Epithelial cell of esophagus (primary cell): ENCODE measurements at places on chromosomes 5 and 9.

GRCh38 chr5:1177826-1178528 is 23.4 kb upstream of the SLC6A19 start:
- DNase-seq: no peak

DNA sequence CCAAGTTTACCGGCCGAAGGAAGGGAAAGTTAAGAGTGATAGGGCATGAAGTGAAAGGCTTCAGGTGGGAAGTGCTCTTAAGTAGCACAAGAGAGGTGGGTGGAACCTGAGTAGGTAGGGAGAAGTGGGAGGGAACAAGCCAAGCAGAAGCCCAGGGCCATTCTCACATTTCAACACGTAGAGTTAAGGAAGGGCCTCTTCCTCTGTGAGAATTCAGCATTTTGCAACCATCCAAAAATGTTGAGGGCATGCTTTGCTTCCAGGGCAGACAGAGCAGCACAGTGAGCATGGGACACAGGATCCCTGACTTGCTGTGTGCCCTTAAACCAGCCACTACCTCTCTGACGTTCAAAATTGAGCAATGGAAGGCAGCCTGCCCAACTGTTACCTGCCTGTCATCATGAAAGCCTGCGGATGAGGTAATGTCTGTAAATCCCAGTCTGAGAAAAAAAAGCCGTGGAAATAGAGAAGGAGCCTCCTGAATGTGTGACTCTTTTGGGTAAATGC is 3.3 kb downstream of the CYFIP2 start:
- peak; percentile 93 for DNase-seq

- peak; percentile 38 for DNase-seq
These were observed 70.6 kb downstream of the ACTBL2 start for GRCh38 chr5:57411982-57412381.

GRCh38 chr5:39587675-39588074 is 162.9 kb upstream of the DAB2 start:
- DNase-seq: no peak

DNA sequence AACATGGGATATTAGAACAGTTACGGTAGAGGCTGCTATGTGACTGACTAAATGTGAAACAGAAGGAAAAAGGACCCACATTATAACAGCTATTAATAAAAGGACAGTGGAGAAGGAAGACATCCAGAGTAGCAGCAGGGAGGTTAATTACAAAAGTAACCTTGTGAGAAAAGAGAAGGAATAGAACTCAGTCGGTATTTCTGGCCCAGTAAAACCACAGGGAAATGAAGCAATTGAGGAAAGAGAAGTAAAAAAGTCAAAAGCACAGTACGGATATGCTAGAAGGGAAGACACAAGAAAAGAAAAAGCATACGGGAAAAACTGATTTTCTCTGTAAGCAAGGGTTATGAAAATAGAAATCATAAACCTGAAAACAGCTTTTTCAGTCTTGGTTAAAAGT is 164.7 kb downstream of the RFX3 start:
- DNase-seq: no peak

GRCh38 chr9:104896131-104896530 is 31.8 kb downstream of the ABCA1 start:
- DNase-seq: no peak

DNA sequence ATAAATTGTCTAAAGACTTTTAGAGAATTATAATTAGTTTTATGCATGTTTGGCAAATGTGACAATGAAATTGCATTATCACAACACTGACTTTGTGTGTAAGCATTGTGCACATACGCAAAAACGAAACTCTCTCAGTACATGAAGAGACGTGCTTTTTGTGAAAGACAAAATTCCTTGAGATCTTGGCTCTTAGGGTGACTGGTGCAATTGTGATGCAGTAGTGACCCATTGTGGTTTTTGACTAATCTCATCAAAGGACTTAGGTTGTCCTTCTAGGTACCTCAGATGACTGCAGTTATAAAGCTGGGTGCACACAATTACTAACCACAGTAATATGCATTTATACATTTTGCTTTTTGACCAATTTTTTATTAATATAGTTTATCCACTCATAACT is 25.3 kb upstream of the TYRP1 start:
- DNase-seq: peak; percentile 27

DNA sequence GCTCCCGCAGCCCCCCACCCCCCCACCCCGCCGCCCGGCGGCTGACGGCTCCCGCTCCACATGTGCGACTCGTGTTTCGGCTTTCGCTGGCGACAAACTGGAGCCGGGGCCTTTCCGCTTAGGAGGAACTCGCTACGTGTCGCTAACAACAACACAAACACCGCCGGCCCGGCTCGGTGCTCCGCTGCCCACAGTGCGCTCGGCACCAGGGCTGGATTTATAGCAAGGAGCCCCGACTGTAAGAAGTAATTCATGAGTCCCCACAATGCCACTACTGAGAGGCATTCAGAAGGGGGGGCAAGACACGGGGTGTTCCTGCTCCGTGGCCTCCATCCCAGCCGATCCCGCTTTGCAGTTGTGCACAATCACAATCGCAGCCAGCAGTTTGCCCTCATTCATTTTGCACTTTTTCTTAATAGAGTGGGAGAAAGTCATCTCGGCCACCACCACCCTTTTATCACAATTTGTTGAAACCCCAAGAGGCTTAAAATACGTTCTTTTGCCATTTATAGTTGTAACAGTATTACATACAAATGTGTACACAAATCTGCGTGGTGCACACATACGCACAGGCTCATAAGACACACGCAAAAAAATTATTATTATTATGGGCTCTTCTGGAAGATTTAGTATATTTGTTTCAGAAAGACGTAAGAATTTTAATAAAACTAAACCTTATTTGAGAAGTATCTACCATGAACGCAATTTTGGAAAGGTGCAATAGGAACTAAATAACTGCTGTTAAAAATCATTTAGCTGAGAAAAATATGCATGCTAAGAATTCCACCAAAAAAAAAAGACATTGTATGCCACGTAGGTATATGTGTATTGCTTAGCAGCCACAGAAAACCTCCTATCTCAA is 48.1 kb downstream of the EBF1 start:
- peak; percentile 6 for DNase-seq

GRCh38 chr5:13700626-13701025 is 243.9 kb downstream of the DNAH5 start:
- no peak for DNase-seq

GRCh38 chr5:115542651-115543364 is 1.8 kb downstream of the FEM1C start:
- peak; percentile 65 for DNase-seq

DNA sequence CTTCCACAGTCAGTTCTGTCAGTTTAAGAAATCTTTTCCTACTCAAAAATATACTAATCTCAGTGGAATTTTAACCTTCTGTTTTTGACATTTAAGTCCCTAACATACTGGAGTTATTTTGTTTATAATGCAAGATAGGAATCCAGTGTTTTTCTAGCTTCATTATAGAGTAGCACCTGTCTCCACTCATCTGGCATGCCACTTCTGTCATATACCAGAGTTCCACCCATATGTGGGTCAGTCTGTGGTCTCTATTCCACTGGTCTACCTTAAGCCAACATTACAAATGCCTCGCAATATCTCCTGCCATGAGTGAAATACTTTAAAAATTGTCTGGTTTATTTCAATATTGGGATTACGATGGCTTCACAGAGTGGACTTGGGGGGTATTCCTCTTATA is 42.9 kb downstream of the RNF145 start:
- no peak for DNase-seq

DNA sequence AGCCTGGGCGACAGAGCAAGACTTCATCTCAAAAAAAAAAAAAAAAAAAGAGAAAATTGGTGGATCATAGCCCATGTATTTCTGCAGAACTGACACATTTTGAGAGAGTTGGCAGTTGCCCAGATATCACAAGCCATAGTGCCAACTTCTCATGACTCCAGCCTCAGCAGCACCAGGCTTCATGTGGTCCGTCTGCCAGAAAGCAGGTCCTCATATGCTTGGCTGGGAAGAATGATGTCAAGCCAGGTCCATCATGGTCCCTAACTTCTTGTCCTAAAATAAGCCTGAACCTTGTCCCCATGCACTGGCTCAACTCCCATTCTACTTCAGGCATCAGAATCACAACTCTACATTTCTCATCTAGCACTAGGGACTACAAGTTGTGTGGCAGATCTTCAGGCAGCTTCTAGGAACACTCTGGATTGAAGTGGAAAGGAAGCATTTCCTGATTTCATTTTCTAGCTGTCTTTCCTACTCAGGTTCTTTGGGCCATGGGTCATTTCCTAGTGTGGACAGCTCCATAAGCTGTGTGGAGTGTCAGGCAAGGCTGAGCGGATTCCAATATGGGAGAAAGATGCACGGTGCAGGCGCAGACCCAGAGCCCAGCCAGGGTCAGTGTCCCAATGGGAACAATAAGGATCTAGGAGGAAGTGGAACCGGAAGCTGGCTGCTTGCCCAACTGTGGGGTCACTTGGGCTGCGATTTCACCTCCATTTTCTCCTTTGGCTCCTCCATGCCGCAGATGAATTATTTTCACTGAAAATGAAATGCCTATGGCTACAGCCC is 90.1 kb downstream of the LMNB1 start:
- no peak for DNase-seq

DNA sequence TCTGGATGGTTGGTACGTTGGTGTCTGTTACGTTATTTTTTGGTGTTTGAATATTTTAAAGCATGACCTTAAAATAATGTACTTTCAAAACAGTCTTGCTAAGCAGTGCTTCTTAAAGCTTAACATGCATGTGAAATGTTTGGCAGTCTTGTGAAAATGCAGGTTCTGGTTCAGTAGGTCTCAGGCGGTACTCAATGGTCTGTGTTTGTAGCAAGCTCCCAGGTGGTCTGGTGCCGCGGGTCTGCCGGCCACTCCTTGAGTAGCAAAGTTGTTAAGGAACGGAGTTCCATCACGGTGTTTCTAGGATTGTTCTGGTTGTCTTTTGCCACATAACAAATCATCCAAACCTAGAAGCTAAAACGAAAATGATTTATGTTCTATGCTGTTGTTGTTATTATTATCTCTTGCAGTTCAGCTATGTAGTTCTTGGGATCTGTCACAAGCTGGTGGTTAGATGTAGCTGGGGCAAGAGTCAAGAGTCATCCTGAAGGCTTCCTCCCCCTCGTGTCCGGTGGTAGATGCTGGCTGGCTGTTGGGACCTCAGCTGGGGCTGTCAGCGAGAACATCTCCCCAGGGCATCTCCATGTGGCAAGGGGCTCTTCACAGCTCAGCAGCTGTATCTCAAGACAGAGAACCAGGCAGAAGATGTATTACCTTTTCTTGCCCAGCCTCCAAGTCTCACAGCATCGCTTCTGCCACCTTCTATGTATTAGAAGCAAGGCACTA is 186.8 kb downstream of the PALM2AKAP2 start:
- DNase-seq: no peak

DNA sequence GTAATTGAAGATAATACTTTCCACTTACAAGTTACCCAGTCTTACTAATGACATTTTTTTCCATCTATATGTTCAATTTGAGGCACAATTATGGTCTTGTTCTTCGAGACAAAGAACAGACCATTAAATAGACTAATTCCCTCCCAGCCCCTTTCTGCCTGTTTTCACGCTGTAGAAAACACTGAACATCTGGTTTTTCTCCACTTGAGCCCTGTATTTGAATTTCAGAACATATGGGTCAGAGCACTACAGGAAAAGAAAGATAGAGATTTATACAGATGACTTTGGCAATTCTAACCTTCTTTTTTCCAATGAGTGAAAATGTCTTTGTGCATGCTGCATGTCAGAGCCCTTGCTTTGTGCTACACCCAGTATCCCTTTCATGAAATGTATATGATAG is 506.9 kb downstream of the LRRC70 start:
- no peak for DNase-seq

- DNase-seq: peak; percentile 32
These were observed 644 bp downstream of the BRD3 start for GRCh38 chr9:134066913-134067851.

GRCh38 chr9:2154731-2155130 is 139.6 kb downstream of the SMARCA2 start:
- no peak for DNase-seq

DNA sequence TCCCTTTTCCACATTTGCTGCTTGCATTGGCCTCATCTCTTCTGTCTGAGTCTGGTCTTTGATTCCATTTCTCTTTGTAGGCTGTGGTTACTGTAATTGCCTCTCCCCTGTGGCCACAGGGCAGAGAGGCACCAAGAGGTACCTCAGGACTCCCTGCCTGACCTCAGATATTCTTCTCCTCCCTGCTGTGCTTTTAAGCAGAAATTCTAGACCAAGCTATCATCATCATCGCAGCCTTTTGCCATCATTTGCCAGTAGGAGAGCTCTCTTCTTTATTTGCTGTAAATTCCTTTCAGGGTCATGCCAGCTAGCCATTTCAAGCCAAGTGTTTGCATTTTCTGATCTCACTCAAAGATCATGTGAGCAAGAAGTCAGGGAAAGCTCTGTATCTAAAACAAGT is 369.6 kb downstream of the ICE1 start:
- no peak for DNase-seq

GRCh38 chr5:78974011-78974410 is 11.1 kb downstream of the ARSB start:
- DNase-seq: no peak

GRCh38 chr5:7396713-7397454 is 946 bp downstream of the ADCY2 start:
- no peak for DNase-seq

DNA sequence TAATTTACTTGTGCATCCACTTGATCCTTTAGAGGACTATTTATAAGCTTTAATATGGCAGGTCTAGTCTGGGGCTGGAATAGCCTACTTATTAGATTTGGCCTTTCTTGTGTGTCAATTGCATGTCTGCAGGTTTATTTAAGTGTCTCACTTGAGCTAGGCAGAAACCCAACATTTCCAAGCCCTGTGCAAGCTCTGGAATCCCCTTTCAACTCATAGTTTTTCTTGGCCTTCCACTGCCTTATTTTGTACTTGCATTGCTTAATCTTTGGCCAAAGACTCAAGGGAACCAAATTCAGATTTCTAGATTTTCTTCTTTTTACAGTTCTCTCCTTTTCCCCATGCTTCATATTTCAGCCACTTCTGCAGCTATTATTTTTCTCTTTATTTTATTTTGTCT is 102.4 kb upstream of the RFX3 start:
- DNase-seq: no peak

GRCh38 chr9:8766096-8766495 is 966.5 kb upstream of the DMAC1 start:
- DNase-seq: no peak

DNA sequence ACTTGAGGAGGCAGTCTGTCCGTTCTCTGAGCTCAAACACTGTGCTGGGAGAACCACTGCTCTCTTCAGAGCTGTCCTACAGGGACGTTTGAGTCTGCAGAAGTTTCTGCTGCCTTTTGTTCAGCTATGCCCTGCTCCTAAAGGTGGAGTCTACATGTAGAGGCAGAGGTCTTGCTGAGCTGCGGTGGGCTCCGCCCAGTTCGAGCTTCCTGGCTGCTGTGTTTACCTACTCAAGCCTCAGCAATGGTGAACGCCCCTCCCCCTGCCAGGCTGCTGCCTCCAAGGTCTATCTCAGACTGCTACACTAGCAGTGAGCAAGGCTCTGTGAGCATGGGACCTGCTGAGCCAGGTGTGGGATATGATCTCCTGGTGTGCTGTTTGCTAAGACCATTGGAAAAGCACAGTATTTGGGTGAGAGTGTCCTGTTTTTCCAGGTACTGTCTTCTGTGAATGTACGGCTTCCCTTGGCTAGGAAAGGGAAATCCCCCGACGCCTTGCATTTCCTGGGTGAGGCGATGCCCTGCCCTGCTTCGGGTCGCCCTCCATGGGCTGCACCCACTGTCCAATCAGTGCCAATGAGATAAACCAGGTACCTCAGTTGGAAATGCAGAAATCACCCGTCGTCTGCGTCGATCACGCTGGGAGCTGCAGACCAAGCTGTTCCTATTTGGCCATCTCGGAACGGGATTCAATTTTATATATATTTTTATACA is 58.5 kb downstream of the CNTRL start:
- peak; percentile 82 for DNase-seq

- DNase-seq: no peak
These were observed 7.7 kb downstream of the MACROH2A1 start for GRCh38 chr5:135391116-135391868.
